ENCODE measurements at places on chromosomes 5 and 9.

- no peak for DNase-seq
Observed at GRCh38 chr5:42621662-42622061, 135.0 kb upstream of the CCDC152 start.

- DNase-seq, result no peak
Observed at GRCh38 chr5:23612701-23613100, 105.3 kb downstream of the PRDM9 start.

- DNase-seq, result no peak
Observed at GRCh38 chr9:92165484-92165883, 50.3 kb upstream of the SPTLC1 start.

GRCh38 chr9:36091026-36091953 lies 45.2 kb upstream of the GLIPR2 start:
- no peak for DNase-seq

DNA sequence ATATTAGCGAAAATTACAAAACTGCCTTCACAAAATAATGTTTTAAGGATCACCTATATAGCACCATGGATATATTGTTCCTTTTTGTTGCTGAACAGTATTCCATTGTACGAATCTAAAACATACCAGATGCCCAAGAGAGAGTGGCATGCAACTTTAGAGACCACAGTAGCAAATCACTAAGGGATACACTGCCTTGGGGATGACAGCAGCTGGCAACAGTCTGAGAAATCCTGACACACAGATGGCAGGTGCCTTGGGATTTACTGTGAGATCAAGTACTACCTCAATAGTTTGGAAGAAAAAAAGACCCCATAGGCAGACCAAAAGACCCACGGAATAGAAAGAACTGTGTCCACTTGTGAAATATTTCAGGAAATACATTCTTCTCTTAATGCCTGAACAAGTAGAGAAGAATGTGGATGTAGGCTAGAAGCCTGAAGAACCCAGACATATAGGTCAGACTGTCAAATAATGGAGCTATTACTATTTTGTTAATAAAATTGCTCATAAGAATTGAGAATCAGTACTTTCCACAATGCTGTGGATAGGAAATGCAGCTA lies 53.4 kb downstream of the PLPP1 start:
- DNase-seq, result no peak

GRCh38 chr9:93942161-93942560 lies 13.0 kb downstream of the BARX1 start:
- DNase-seq, result no peak

Measured in SK-N-SH (cell line).